ENCODE measurements at places on chromosomes 7 and 10. TPM values are rescaled to one million over a fixed set of nuclear protein-coding genes. Genes with fewer than 3 reads are reported as not detected.

Gene LRRTM3
- total RNA-seq: not detected

Gene CLRN3
- 2.7 TPM for total RNA-seq

DNA sequence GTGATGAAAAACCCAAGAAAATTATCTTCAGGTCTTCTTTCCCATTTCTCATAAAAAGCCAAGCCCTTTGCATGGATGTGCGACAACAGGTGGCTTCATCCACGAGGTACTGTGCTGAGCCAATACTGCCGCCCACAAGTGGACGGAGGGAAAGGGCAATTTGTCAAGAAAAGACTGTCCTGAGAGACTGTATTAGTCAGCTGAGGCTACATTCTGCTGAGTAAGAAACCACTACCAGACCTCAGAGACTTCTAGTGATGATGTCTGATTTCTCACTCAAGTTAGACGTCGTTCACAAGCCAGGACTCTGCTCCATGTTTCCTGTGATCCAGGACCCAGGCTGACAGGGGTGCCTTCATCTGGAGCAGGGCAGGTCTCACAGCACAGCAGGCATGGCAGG, 171.5 kb upstream of the CDCA7L start:
- no peak for DNase-seq

DNA sequence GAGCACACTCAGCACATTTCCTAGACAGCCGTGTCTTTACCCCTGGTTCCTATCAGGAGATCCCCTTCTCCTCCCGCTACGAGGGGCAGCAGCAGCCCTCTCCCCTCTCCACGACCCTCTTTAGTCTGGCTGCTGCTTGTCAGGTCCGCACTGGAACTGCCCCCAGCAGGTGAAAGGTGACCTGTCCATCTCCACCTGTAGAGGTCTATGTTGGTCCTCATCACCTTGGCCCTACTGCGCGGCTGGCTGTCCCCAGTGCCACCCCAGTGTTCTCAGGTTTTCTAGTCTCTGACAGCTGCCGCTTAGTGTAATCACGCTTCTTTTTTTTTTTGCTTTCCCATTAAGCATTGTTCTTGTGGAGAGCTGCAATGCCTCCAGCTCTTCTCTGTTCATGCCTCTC, 545.7 kb downstream of the SDK1 start:
- DNase-seq: no peak

GRCh38 chr7:144508702-144509101, 105.2 kb upstream of the NOBOX start:
- no peak for DNase-seq

GRCh38 chr10:81546243-81546642, 328.8 kb upstream of the NRG3 start:
- no peak for DNase-seq

Gene ELOVL3
- not detected for total RNA-seq

- DNase-seq: no peak
Observed at GRCh38 chr7:157480371-157481050, 143.7 kb downstream of the DNAJB6 start.

DNA sequence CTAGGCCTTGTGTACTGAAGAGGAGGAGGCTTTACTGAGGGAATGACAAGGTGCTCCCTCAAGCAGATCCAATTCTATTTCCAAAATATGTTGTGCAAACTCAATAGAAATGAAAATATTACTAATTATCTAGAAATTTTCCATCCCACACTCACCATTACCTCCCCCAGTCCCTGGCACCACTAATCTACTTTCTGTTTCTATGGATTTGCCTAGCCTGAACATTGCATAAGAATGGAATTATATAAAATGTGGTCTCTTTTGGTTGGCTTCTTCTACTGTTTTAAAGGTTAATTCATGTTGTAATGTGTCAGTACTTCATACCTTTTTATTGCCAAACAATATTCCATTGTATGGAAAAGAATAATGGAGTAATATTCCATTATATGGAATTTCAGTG, 18.7 kb upstream of the NUB1 start:
- no peak for DNase-seq

DNA sequence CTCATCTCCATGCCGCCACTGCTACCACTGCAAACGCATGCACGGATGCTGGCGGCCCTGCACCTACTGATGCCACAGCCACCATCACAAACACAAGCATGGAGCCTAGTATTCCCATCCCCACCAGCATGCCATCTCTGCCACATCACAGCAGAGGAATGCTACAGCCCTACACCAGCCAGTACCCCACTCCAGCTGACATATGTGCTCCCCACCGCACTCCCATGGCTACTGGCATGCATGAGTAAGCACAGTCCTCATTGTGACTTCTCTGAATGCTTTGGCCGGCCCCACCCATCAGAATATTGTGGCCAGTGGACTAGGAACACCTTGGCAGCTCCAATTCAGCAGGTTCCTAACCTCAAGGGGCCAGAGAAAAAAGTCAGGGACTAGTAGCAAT, 705.5 kb downstream of the POM121L12 start:
- DNase-seq: no peak

- no peak for DNase-seq
Observed at GRCh38 chr10:58341947-58342346, 7.1 kb downstream of the UBE2D1 start.

DNA sequence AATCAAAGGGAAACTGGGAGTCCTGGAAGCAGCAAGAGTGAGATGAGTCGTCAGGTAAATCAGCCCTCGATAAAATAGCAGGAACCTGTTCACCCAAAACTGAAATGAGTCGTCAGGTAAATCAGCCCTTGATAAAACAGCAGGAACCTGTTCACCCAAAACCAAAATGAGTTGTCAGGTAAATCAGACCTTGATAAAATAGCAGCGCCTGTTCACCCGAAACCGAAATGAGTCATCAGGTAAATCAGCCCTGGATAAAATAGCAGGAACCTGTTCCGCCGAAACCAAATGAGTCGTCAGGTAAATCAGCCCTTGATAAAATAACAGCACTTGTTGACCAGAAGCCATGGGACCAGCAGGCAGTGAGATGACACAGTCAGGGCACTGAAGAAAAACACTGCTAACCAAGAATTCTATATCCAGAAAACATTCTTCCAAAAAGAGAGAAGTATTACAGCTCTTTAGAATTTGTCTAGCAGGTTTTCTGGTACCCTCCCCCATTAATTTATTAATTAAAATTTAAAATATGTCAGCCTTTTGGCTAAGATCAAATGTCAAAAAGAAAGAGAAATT, 3.4 kb upstream of the CYP2E1 start:
- DNase-seq: no peak

DNA sequence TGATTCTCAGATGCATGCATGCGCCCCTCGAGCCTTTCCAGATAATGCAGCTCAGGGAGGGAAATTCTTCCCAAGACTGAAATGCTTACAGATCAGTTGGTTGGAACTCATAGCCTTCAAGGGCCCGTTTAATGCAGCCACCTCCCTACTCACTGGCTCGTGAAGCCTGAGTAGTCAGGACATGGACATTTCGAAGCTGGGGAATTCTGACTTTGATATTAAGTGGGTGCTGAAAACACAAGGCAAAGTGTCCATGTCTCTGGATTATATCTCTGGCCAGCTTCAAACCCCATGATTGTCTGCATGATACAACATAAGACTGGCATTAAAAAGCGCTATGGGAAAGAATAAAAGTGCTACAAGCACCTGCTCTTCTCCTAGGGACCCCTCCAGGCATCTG, 207.5 kb downstream of the HERPUD2 start:
- DNase-seq: no peak

- peak; percentile 55 for DNase-seq
Observed at GRCh38 chr10:89644967-89645741, at the start of gene PANK1. Gene PANK1 (minus strand): TSS chr10:89645242. CDS start chr10:89644891, 351 bp downstream.

DNA sequence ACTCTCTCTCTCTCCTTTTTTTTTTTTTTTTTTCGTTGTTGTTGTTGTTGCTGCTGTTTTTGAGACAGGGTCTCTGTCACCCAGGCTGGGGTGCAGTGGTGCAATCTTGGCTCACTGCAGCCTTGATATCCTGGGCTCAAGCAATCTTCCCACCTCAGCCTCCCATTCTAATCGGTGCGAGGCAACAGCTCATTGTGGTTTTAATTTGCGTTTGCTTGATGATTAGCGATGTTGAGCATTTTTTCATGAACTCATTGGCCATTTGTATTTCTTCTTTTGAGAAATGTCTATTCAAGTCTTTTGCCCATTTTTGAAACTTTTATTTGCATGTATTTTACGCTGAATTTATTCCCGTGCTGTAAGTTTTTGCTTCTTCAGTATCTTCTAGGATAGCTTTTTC, 13.3 kb upstream of the ZC3HAV1L start:
- DNase-seq: no peak
